NCI-H2107 (cell line): ENCODE measurements at places on chromosomes 1 and 21.

DNA sequence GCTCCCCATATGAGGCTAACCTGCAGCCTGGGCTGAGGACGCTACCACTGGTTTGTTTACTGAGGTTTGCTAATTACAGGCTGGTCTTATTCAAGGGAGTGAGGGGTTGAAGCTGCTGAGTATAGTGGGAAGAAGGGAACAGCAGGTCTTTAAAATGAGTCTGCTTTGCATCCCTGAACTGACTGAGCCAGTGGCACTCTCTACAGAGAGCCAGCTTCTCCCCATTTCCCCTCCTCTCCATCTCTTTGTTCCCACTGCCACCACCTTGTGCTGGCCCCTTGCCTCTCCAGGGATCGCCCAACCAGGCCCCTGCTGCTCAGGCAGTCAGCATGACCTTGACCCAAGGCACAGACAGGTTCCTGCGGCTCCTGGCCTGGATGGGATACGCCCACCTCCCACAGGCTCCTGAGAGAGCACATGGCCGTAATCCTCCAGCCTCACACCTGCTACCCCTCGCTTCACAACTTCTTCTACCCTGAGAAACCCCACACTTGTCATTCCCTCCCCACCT, 45.0 kb downstream of the IER5 start:
- no peak for DNase-seq

DNA sequence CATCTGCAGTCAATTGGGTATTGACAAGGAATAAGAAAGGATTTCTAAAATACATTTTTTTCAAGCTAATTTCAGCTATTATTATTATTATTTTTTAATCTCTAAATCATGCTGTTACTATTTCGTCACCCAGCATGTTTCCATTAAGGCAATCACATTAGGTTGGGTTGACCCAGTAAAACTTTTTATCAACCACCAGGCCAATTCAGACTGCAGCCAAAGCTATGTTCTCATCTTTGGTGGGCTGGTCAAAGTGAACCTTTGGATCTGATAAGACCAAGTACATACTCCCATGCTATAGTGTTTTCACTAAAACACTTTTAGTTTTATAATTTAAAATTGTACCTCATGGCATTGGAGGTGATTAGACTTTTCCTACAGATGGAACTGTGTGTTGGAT, 198.6 kb downstream of the PBX1 start:
- DNase-seq: no peak

DNA sequence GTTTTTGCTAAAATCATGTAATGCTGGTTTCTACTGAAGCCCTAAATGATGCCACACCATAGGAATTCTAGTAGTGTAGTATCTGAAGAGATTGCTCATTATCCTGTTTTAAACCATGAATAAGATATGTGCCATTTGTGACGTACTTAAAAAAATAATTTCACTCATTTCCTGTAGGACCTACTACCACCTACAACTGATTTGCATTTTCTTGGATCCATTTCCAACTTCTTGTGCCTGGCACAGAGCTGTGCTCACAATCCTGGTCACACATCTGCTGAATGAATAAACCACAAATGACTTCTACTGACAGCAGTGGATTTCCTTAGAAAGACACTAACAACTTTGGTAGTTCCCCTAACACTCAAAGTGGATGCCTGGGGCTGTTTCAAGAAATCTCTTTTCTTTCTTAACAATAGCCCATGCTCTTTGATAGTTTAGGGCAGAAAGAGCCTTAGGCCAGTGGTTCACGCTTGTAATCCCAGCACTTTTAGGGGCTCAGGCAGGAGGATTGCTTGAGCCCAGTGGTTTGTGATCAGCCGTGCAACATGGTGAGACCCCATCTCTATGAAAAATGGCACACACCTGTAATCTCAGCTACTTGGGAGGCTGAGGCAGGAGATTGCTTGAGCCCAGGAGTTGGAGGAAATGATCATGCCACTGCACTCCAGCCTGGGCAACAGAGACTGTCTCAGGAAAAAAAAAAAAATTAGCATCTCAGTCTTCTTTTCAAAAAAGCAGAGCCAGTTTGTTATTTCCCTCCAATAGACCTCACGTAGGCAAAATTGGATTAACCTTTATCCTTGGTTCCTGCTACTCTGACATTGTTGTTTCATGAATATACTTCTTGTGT, 13.0 kb upstream of the BATF3 start:
- no peak for DNase-seq

- DNase-seq: no peak
Measured at GRCh38 chr1:223224465-223224864, 81.4 kb upstream of the TLR5 start.

GRCh38 chr1:33361532-33362235, 40.8 kb upstream of the A3GALT2 start:
- no peak for DNase-seq

DNA sequence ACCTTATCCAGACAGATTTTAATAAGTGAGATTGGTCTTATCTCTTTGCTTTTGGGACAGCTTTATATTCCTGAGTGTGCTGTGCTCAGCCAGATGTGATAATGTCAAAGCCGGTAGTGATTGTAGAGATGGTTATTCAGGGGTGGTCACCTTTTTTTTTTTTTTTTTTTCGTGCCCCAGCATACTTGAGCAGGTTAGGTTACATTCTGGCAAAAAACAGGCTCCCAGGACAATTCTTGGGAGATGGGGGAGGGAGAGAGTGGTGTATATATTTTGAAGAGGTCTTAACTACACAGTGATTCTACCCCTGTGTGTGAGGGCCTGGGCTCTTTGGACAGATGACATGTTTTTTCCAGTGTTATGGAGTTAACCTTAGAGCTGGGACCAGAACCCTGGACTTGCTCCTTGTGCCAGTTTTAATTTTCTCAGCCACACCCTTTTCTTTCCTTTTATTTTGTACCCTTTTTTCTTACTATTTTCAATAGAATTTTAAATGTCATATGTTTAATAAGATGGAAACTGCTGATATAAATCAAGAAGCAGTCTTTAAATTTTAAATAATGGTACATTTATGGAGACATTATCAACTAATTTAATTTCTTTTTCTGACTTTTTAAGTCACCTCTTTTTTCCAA, 88.4 kb downstream of the DYRK1A start:
- DNase-seq: no peak

DNA sequence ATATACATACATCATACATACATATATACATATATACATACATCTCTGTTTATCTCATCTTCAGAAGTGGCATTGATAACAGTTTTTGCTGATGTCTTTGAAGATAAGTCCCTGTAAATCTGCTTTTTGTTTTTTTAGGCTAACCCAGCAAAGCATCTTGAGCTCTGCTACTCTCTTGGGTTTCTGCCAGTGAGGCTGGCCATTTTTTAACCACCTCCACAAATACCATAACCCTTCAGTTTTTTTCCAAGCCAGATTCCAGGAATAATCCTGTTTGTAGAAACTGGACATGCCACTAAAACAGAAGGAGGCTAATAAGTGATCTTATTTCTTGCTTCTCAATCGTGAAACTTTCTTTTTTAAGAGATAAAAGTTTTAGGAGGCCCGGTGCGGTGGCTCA, 21.6 kb downstream of the SDHC start:
- DNase-seq: no peak

DNA sequence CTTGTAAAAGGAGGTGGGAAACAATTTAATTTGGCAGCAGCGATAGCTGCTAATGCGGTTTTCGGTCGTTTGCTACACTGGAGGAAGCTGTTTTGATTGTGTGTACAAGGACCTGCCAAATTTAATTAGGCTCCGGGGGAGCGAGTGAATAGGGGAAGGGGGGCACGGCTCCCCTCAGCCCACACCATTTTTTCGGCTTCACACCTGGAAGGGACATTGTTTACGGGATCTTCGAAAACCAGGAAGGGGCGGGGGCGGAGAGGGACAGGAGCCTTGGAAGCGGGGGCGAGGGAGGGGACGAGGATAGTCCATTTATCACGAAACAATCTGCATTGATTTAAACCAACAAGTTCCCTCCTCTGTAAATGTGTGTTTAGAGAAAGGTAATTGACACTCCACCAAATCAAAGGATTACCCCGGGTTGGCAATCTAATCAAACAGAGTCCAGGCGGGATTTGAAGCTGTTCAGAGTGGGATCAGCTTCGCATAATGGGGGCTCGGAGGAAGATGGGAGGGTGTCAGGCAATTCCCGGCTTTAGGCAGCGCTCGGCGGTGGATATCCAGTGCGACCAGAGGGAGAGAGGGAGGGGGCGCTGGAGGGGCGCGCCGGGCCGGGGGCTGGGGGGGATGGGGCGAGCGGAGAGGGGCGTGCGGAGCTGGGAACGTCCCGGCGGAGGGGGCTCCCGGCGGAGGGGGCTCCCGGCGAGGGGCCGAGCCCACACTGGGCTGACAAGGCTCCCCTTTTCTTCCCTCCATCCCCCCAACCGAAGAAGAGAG, 9.8 kb downstream of the PAX7 start:
- no peak for DNase-seq

DNA sequence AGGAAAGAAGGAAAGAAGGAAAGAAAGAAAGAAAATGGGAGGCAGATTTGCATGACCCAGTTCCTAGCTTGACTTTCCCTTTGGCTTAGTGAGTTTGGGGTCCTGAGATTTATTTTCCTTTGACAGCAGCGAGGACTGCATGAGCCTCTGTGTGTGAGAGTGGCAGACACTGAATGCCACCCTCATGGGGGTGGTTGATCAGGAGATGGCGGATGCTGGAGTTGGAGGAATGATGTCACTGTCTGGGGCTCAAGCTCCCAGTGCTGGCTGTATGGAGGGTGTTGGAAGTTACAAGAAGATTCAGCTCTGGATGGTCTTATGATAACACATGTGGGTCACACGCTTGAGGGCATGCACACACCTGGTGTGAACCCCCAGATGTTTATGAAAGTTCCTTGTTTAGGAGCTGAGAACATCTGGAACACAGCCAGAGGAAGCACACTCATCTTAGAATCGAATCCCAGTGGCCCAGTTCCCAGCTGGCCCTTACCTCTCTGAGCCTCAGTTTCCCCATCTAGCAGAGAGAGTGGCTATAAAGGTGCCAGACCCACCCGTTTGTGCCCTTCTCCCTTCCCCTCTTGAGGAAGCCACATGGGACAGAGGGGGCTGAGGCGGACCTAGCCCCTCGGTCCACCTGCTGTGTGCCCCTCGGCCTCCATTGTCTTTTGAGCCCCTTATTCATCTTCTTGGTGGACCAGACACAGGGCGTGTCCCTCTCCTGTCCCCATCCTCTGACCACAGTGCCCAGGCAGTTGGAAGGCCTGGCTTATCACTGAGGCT, 5.7 kb downstream of the PADI4 start:
- no peak for DNase-seq

- DNase-seq: peak; percentile 38
Measured at GRCh38 chr1:155052439-155053395, 1.6 kb downstream of the ADAM15 start.

- no peak for DNase-seq
Measured at GRCh38 chr1:6794164-6794563, 8.9 kb downstream of the CAMTA1 start.

- DNase-seq: no peak
Measured at GRCh38 chr1:87715471-87715870, 386.8 kb downstream of the LMO4 start.

- DNase-seq: peak; percentile 22
Measured at GRCh38 chr1:205354259-205355074, 2.3 kb downstream of the KLHDC8A start.

GRCh38 chr1:100631015-100631551, 88.5 kb upstream of the VCAM1 start:
- DNase-seq: no peak

- DNase-seq: no peak
Measured at GRCh38 chr21:42350318-42350910, 380 bp downstream of the TFF2 start.

DNA sequence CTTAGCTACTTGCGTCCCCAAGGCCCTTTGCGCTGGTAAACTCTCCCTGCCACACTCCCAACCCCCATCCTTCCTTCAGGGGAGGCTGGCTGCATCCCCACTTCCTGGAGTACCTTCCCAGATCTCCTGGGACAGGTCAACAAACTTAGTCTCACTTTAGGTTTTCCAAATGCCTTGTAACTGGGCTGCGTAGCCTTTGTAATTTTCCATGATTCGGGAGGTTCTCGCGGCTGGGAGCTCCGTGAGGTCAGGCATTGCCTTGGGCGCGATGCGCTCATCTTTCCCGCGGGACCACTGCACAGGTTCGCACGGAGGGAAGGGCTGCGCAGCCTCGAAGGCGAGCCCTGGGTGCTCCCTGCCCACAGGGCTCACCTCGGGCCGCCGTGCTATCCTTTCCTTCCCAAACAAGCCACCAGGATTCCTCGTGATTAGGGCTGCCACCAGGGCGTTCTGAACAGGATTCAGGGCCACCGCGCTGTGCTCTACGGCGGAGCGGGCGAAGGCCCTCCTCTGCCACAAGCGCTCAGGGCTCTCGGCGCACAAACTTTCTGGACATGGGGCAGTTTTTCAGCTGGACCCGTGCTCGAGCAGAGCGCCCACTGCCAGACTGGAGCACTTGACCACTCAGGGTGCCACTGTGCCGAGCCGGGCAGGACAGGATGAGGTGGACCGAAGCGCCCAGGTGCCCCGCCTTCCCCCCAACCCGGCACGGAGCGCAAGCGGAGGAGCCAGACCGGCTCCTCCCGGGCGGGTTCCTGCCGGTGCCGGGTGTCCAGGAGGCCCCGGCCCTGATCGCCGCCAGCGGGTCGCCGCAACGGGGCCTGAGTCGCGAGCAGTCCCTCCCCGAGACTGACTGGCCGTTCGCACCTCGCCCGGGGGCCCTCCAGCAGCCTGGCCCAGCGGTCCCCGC, 1.1 kb downstream of the TMPRSS2 start:
- DNase-seq: no peak

DNA sequence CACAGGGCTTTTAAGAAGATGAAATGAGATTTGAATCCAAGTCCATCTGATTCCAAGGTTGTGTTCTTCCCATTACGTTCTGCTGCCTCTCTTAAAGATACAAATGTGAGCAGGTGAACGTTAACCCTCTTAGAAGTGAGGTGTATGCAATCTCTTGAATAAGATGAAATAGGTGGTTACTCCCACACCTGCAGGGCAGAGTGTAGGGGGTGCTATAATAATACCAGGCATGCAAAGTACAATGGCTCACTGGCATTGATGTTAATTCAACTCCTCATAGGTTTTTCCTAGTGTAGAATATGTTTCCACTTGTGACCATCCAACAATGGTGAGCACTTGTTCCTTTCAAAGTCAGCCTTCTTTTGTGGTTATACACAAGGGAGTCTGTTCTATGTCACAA, 163.0 kb downstream of the ASTN1 start:
- no peak for DNase-seq

GRCh38 chr1:10643607-10644306, 152.7 kb downstream of the CASZ1 start:
- DNase-seq: no peak

DNA sequence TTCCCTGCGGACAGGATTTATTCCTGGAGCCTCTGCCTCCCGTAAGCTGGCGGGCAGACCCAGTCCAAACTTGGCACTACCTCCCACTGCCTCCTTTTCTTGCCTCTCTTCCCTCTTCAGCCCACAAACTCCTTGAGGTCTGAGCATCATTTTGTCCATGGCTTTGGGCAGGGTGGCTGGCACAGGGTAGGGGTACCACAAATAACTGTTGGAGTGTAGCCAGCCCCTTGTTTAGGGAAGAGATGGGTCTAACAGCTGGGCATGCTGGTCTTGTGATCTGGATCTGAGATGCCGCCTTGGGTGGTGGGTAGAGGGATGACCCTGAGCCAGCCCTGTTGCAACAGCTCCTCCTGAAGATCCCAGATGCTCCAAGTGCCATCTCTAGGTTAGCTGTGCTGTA, 71.4 kb upstream of the CLDN14 start:
- DNase-seq: no peak

GRCh38 chr1:189211742-189212141, 1265.9 kb downstream of the BRINP3 start:
- no peak for DNase-seq

GRCh38 chr1:187816646-187817045, 987.9 kb downstream of the PLA2G4A start:
- DNase-seq: no peak
